ENCODE measurements at places on chromosomes 11 and 22.
A peak's percentile ranks its signal among the peaks of the same experiment; 100 is the strongest.

GRCh38 chr22:26428515-26429457 is at the start of gene ASPHD2:
TSS of gene ASPHD2 (plus strand) at chr22:26429260. CDS start at chr22:26433616, 4,356 bp downstream.
- peaks cover 52% of the 10 kb centered on the region for H3K4me1 ChIP-seq
- peak within 1 kb of the TSS; percentile 95 for H3K4me3 ChIP-seq
- DNase-seq, result peak; percentile 93
- peaks cover 9% of the 10 kb centered on the region for H3K27me3 ChIP-seq

DNA sequence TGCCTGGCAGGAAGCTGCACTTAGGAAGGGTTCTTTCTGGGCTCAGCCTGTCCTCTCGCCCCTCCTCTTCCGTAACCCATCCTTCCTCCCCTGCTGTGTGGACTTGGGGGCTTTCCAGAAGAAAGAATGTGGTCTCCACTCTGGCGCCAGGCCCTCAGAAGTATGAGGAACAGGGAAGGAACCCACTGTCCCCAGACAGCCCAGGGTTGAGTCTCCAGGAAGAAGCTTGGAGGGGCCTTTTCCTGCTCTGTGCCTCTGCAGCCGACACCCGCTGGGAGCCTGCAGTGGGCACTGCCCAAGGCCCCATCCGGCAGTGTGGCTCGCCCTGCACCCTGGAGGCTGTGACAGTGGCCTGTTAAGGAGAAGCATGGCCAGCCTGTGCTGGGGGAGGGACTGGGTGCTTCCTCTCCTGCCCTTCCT is 112.6 kb downstream of the ST3GAL4 start:
- peaks cover 14% of the 10 kb centered on the region for H3K4me1 ChIP-seq
- DNase-seq, result no peak
- no peaks in the 10 kb centered on the region for H3K36me3 ChIP-seq

GRCh38 chr11:58640386-58641023 is 18.0 kb downstream of the CNTF start:
- H3K27ac ChIP-seq, result peak overlapping the region; percentile 18
- no peak for DNase-seq
- H3K4me3 ChIP-seq, result no peak overlapping the region
- H3K27me3 ChIP-seq, result no peaks in the 10 kb centered on the region
- H3K36me3 ChIP-seq, result peaks cover 5% of the 10 kb centered on the region

DNA sequence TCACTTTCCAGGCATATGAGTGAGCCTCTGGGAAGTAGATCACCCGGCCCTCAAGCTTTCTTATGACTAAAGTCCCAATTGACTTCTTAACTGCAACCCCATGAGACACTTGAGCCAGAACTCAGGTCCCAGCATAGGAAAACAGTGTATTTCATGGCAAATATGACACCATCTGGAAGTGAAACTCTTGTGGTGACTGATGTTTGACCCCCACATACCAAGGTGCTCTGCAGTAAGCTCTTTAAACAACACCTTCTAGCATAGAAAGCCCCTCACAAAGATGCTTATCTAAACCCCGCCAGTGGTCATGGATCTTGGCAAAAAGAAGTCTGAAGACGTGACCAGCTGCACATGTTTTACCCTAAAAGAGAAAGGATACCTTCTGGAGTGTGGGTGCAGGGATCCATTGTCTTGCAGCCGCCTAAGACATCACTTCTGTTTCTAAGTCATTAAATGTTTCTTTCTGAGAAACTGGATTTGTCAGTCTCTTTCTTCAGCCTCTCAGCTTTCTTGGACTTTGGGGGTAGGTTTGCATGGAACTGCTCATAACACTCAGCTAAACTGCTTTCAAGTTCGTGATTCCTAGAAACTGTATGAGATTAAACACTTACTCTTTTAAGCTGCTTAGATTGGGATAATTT is 7.4 kb upstream of the PELI3 start:
- peaks cover 2% of the 10 kb centered on the region for H3K36me3 ChIP-seq
- DNase-seq, result peak; percentile 26
- no peaks in the 10 kb centered on the region for H3K27me3 ChIP-seq
- peaks cover 35% of the 10 kb centered on the region for H3K4me1 ChIP-seq
- H3K27ac ChIP-seq, result peak overlapping the region; percentile 84
- H3K4me3 ChIP-seq, result no peak overlapping the region

DNA sequence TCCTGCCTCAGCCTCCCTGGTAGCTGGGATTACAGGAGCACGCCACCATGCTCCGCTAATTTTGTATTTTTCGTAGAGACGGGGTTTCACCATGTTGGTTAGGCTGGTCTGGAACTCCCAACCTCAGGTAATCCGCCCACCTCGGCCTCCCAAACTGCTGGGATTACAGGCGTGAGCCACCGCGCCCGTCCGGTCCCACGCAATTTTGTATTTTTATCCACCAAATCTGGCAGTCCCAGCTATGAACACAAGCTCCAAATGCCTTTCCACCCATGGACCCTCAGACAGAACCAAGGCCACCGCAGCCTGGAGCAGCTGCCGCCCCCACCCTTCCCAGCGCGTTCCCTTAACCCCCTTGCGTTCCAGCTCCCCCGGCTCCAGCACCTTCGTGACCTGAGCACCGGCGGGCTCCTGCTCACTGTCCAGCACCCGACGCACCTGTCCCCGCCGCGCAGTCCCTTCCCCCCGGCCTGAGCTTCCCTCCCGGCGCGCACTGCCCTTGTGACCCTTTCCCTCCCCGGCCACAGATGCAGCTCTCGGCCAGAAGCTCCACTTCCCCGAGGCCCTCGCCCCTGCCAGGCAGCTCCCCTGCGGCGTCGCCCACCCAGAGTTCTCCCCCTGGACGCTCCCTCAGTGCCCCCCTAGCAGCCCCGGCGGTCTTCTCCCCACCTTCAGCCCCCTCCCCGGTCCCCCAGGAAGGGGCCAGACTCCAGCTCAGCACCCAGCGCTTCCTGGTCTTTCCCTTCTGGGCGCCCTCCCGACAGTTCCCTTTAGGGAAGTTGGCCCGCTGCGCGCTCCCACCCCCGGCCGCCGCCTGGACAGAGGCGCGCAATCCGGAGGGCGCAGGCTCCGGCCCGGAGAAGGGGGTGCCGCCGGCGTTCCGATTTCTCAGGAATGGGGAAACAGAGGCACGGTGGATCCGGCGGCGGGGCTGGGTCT is 5.6 kb upstream of the ZBED4 start:
- no peaks in the 10 kb centered on the region for H3K36me3 ChIP-seq
- H3K27me3 ChIP-seq, result peaks cover 25% of the 10 kb centered on the region
- peaks cover 4% of the 10 kb centered on the region for H3K4me1 ChIP-seq
- DNase-seq, result no peak
- peak overlapping the region; percentile 18 for H3K4me3 ChIP-seq

- no peaks in the 10 kb centered on the region for H3K4me1 ChIP-seq
- H3K36me3 ChIP-seq, result no peaks in the 10 kb centered on the region
- no peak overlapping the region for H3K27ac ChIP-seq
- no peak for DNase-seq
- no peak overlapping the region for H3K4me3 ChIP-seq
These were observed 101.6 kb downstream of the NTM start for GRCh38 chr11:131471976-131472375.

GRCh38 chr11:83007909-83008580 is 63.7 kb downstream of the RAB30 start:
- H3K4me1 ChIP-seq, result peaks cover 48% of the 10 kb centered on the region
- no peak overlapping the region for H3K4me3 ChIP-seq
- peaks cover 20% of the 10 kb centered on the region for H3K36me3 ChIP-seq
- peak overlapping the region; percentile 35 for H3K27ac ChIP-seq
- H3K27me3 ChIP-seq, result no peaks in the 10 kb centered on the region

DNA sequence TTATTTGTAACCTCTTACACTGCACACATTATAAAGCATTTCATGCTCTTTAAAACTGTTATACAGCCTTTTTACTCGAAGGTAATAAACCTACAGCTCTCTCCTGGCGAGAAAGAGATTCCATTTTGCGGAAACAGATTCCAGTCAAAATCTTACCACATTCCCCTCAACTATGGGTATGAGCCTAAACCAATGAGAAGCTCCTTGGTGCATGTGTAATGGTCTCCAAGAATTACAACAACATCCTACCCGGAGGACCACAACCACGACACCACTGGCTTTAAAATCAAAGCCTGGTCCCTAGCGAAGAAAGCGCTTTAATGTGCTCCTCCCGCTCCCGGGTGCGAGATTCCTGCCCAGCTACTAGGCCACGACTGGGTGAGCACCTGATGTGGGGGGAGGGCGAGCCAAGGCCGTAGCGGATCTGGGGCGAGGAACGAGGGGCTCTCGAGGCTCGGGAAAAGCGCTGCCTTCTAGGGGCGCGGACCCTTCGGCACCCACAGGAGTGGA is 821 bp downstream of the CELF1 start:
- peak overlapping the region; percentile 99 for H3K27ac ChIP-seq
- H3K4me1 ChIP-seq, result peaks cover 37% of the 10 kb centered on the region
- H3K27me3 ChIP-seq, result no peaks in the 10 kb centered on the region

- no peak overlapping the region for H3K27ac ChIP-seq
- DNase-seq, result no peak
- H3K36me3 ChIP-seq, result peaks cover 31% of the 10 kb centered on the region
- no peaks in the 10 kb centered on the region for H3K4me1 ChIP-seq
These were observed 19.7 kb upstream of the CDC42EP2 start for GRCh38 chr11:65295001-65295400.

GRCh38 chr11:115676768-115677167 is 172.6 kb upstream of the CADM1 start:
- no peak overlapping the region for H3K27ac ChIP-seq
- H3K36me3 ChIP-seq, result no peaks in the 10 kb centered on the region

DNA sequence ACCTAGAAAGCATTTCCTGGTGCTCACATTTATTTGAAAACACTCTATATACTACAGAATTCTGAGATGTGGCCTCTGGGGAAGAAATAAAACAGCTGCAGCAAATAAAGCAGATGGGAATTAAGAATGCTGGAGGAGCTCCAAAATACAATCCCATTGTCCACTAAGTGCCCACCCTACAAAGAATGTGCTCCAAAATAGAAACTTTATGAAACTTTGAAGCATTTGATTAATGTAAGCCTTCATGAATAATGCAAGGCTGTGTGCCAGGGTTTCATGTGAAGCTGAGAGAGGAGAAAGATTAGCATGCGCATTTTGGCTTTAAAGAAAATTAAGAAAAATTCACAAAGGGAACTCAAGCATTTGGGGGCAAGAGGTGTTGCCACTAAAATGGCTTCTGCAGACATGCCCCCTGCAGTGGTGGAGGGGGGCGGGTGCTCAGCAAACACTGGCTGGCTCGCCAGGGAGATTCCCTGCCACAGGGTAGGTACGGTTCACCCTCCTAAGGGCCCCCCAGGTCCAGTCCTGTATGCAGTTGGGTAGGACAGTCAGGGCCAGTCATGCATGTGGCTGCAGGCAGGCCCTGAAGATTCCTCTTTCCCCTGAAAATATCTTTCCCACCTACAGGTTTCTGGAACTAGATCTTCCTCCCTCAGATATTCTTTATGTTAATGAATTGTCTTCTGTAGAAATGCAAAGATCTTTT is 46.6 kb upstream of the RCN1 start:
- no peaks in the 10 kb centered on the region for H3K4me1 ChIP-seq
- no peaks in the 10 kb centered on the region for H3K36me3 ChIP-seq
- H3K27me3 ChIP-seq, result peaks cover 3% of the 10 kb centered on the region
- H3K4me3 ChIP-seq, result no peak overlapping the region
- H3K27ac ChIP-seq, result no peak overlapping the region
- no peak for DNase-seq

- DNase-seq, result no peak
- peak overlapping the region; percentile 10 for H3K27ac ChIP-seq
- H3K27me3 ChIP-seq, result no peaks in the 10 kb centered on the region
- peaks cover 64% of the 10 kb centered on the region for H3K36me3 ChIP-seq
- H3K4me3 ChIP-seq, result no peak overlapping the region
These were observed 26.9 kb downstream of the CD82 start for GRCh38 chr11:44592125-44592940.

- no peak overlapping the region for H3K27ac ChIP-seq
- no peaks in the 10 kb centered on the region for H3K27me3 ChIP-seq
- H3K36me3 ChIP-seq, result peaks cover 40% of the 10 kb centered on the region
- no peak overlapping the region for H3K4me3 ChIP-seq
These were observed 7.0 kb downstream of the ALG8 start for GRCh38 chr11:78132475-78132874.

GRCh38 chr11:13102865-13103539 is 93.9 kb downstream of the RASSF10 start:
- H3K4me1 ChIP-seq, result no peaks in the 10 kb centered on the region
- H3K27me3 ChIP-seq, result peaks cover 28% of the 10 kb centered on the region
- H3K27ac ChIP-seq, result no peak overlapping the region
- DNase-seq, result no peak
- no peaks in the 10 kb centered on the region for H3K36me3 ChIP-seq
- no peak overlapping the region for H3K4me3 ChIP-seq

- no peak overlapping the region for H3K4me3 ChIP-seq
- peaks cover 75% of the 10 kb centered on the region for H3K4me1 ChIP-seq
- H3K36me3 ChIP-seq, result peaks cover 37% of the 10 kb centered on the region
- no peak for DNase-seq
- H3K27me3 ChIP-seq, result no peaks in the 10 kb centered on the region
These were observed 6.3 kb downstream of the SIK3 start for GRCh38 chr11:117091753-117092477.

GRCh38 chr11:93444617-93445073 is 98.5 kb downstream of the SMCO4 start:
- peaks cover 20% of the 10 kb centered on the region for H3K27me3 ChIP-seq
- peak; percentile 8 for DNase-seq
- H3K36me3 ChIP-seq, result no peaks in the 10 kb centered on the region
- H3K4me3 ChIP-seq, result no peak overlapping the region
- H3K27ac ChIP-seq, result no peak overlapping the region
- H3K4me1 ChIP-seq, result no peaks in the 10 kb centered on the region

DNA sequence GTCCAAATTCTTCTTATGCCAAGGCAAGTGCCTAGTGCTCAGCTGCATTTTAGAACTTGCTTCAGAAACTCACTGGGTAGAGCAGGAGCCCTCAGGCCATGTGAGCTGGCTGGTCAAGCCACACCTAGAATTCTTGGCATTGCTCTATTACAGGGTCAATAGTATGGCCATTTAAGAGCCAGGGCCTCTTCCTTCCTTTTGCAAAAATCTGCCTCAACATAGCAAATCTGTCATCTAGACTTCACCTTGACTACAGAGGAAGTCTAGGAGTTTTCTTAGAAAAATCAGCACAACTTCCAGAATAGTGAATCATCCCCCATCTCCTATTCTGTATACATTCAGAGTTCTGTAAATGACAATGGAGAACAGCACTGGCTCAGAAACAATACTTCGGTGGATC is 112.0 kb upstream of the TTC12 start:
- peaks cover 10% of the 10 kb centered on the region for H3K27me3 ChIP-seq
- H3K27ac ChIP-seq, result no peak overlapping the region
- no peak for DNase-seq

GRCh38 chr11:1876361-1877063 is 15.2 kb downstream of the PRR33 start:
- H3K27me3 ChIP-seq, result no peaks in the 10 kb centered on the region
- DNase-seq, result peak; percentile 50
- H3K36me3 ChIP-seq, result no peaks in the 10 kb centered on the region
- no peak overlapping the region for H3K27ac ChIP-seq
- no peak overlapping the region for H3K4me3 ChIP-seq

GRCh38 chr22:22195265-22196017 is 49.1 kb upstream of the VPREB1 start:
- no peak overlapping the region for H3K4me3 ChIP-seq
- H3K36me3 ChIP-seq, result no peaks in the 10 kb centered on the region
- H3K27me3 ChIP-seq, result peaks cover 28% of the 10 kb centered on the region
- no peak overlapping the region for H3K27ac ChIP-seq
- peaks cover 2% of the 10 kb centered on the region for H3K4me1 ChIP-seq

GRCh38 chr22:35215993-35216392 is 41.3 kb upstream of the HMGXB4 start:
- no peak overlapping the region for H3K27ac ChIP-seq
- no peaks in the 10 kb centered on the region for H3K36me3 ChIP-seq
- no peak overlapping the region for H3K4me3 ChIP-seq
- no peaks in the 10 kb centered on the region for H3K4me1 ChIP-seq

- H3K27me3 ChIP-seq, result peaks cover 5% of the 10 kb centered on the region
- peak overlapping the region; percentile 91 for H3K27ac ChIP-seq
- H3K4me3 ChIP-seq, result peak overlapping the region; percentile 99
- peaks cover 15% of the 10 kb centered on the region for H3K36me3 ChIP-seq
These were observed 2.1 kb downstream of the METTL15 start for GRCh38 chr11:28110108-28110820.
